Thoracic aorta (tissue), 2 donors: ENCODE measurements at places on chromosomes 4 and X.
A peak's percentile ranks its signal among the peaks of the same experiment; 100 is the strongest.

GRCh38 chrX:123223859-123224258 lies 39.8 kb downstream of the GRIA3 start:
- DNase-seq: no peak

DNA sequence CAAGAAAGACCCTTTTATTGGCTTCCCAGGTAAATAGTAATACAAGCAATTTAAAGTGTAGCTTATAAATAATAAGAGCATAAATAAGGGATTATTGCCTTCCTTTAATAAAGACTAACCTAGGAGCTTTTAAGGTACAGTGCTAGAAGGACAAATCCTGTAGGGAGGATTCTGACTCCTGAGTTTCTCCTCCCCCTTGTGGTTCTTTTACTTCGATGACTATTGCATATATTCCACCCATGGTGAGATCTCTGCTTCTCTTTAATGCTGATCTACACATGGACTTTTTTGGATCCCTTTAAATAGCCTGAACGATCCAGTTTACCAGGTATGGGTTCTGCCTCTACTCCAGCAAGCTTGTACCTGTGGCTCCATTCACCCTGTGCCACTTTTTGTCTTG lies 2.5 kb downstream of the GALNT7 start:
- DNase-seq: no peak

- DNase-seq: no peak
Observed at GRCh38 chr4:100366213-100366612, 151.6 kb downstream of the EMCN start.

GRCh38 chr4:180799798-180800197 lies 1443.4 kb upstream of the TENM3 start:
- DNase-seq: no peak

- DNase-seq: no peak
Observed at GRCh38 chr4:52982255-52982945, 120.3 kb downstream of the RASL11B start.

DNA sequence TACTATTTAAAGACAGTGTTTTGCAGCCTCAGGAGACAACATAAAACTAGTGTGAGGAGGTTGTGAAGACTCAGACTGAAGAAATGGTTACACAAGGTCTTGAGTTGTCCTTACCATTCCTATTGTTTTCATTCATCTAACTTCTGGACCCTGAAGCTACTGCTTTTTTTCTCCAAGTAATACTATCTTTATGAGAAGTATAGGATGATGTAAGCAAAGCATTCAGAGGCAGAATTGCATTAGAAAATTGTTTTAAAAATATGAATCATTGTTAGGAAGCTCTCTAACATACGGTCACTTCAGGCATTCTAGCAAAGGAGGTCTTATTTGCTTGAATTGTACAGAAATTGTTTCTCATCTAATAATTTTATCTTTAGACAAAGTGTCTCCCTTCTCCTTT lies 357.8 kb downstream of the TLL1 start:
- no peak for DNase-seq

GRCh38 chr4:185915817-185916216 lies 103.8 kb upstream of the SORBS2 start:
- DNase-seq: no peak

- DNase-seq: no peak
Observed at GRCh38 chr4:143351774-143352451, 15.2 kb downstream of the GAB1 start.

DNA sequence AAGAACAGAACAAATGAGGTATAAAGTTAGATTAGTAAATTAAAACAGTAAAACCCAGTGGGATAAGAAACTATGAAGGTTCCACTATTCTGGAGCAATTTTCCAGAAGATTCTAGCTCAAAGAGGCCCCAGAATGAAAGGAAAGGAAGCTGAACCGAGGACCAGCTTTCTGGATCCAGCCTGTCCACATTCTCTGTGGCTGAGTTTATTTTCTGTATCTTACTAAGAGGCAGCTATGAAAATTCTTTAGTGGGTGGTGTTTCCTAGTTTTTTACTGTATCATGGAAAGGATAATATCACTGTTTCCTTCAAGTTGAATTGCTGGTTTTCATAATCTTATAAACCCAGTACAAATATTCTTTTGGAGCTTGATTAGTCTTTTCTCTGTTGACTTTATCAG lies 11.8 kb downstream of the DAPP1 start:
- DNase-seq: no peak

GRCh38 chr4:109005523-109005922 lies 242.7 kb upstream of the ETNPPL start:
- no peak for DNase-seq

DNA sequence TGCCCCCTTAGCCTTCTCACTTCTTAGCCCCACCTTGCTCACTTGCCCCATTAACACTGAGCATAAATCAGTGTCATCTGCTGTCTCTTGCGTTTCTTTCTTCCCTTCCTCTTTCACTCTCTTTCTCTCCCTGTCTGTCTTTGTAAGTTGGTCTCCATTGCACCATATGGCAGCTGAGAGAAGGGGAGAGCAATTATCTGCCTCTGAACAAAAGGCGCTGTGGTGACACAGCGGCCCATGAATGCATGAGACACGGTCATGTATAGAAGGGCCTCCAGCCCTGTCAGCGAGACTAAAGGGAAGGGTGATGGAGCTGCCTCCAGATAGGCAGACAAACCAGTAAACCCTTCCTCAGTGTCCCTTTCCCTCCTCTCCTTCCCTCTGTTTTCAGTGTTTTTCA lies 88.8 kb upstream of the PCDH18 start:
- no peak for DNase-seq

DNA sequence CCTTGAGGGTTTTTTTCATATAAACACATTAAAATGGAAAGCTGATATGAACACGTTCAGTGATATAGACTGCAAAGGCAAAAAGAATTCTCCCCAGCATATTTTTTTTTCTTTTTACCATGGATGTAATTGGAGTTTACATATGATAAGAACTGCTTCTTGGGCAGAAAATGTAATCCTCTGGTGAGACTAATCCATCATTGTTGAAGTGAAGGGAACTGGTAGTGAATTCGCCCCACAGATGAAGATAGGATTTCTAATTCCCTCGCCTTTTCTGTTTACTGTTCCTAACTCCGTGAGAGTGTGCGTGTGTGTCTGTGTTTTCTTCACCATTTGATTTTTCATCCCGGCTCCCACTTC lies 88.9 kb downstream of the GPR143 start:
- no peak for DNase-seq

GRCh38 chr4:85393201-85393600 lies 81.7 kb upstream of the ARHGAP24 start:
- no peak for DNase-seq

- no peak for DNase-seq
Observed at GRCh38 chr4:7156761-7157488, 35.4 kb upstream of the SORCS2 start.

- no peak for DNase-seq
Observed at GRCh38 chr4:72971572-72971971, 97.9 kb downstream of the COX18 start.

DNA sequence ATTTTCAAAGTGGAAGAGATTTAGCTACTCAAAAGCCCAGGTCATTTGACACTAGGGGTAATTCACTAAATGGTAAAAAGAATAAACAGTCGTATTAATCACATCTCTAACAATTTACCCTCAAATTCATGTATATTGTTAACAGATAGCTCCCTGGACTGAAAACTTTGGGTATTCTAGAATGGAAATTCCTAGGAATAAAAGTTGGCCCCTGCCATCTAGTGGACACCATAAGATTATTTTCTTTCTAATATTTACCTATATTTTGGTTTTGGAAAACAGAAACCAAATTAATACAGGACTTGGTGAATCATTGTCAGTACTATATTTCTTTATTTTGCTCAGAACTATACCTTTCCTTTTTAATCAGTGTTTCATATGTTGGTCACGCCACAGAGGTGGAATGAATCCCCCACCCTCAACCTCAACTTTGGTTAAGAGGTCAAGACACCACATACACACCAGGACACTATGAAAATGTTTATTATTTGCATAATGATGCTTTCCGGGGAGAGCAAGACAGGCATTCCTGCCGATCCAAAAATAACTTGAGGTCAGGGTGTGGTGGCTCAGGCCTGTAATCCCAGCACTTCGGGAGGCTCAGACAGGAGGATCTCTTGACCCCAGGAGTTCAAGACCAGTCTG lies 96.2 kb upstream of the APOOL start:
- no peak for DNase-seq

DNA sequence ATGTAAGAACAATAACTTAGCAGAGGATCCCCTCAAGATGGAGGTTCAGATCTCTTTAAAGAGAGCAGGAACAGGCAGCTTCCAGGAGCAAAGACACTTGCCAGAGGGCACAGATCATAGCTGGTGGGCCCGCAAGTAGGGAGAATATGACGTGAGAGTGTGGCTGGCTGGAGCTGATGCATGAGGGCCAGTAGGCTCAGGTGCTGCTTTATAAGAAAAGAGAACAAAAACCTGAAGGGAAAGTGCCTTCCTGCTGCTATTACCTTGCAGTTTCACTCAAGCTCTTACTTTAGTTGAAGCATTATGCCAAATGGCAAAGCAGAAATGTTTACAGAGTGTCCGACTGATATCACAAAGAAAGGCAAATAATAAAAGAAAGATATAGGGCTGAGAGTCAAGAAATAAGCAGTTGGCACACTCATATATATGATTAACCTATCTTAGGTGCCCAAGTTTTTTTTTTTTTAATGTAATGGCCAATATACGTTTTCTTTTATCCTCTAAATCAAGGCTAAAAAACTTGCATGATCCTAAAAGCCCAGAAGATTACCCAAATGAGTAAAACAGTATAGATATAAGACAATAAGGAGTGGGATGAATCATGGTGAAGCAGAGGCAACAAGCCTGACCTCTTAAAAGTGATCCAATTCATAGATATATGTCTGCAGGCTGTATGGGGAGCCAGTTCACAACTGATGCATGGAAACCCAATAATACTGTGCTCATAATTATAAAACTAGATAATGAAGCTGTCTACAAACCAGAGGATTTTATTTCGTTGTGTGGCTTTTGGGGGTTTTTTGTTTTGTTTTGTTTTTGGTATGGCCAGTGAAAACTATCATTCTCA lies 12.6 kb downstream of the NR0B1 start:
- DNase-seq: no peak

DNA sequence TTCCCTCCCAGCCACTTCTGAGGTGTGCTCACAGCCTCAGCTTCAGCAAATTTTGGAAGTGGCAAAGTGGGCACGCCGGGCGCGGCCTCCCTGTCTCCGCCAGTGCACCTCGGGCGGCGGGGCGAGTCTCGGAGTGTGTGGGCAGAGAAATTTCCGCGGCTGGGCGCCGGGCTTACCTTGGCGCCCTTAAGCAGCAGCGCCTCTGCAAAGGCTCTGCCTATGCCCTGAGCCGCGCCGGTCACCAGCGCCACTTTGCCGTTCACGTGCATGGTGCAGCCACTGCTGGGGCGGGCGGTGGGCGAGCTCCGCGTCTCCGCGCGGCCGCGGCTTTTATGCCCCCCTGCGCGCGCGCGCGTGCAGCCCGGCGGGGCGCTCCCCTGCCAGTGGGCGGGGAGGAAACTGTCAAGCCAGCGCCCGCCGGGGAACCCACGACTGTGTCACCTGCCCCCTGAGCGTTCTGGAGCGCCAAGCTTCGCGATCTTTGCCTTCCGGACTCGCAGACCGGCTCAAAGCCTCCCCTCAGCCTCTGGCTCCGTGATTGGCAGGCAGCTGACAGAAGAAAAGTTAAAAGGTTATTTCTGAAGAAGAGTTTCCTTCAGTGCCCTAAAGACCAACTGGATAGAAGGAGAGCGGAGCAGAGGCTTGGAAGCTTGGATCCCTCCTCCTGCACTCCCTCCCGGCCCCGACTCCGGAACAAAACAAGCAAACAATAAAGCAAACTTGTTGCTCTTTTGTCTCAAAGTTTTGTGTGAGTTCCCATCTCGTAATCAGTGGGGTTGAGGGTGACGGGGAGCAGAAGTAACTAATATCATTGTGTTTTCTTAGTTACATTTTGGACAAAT lies at the start of gene HPGD:
HPGD (minus strand) TSS at position 306 of the 842 bp plus-strand sequence; CDS start at position 269, 37 bp downstream.
- no peak for DNase-seq

- DNase-seq: peak; percentile 17
Observed at GRCh38 chr4:169070071-169070894, 60.2 kb upstream of the CBR4 start.

GRCh38 chrX:33840176-33840575 lies 291.9 kb downstream of the FAM47A start:
- DNase-seq: no peak

GRCh38 chr4:172865531-172866127 lies 303.0 kb upstream of the GALNT7 start:
- DNase-seq: no peak

DNA sequence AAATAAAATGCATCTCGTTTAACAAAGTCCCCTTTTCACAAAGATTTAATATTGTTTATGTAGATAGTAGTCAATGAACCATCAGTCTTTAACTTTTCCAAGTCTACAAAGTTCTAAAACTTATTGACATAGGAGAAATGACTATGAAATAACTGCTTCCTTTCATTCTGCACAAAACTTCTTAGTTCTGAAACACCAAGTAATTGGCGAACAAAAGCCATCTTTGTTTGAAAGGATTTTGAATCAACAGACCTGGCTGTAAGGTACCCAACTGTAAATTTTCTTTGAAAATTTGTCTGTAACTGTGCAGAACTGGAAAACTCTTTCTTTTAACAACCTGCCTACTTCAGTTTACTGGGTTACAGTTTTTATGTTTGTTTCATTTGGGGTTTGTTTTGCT lies 25.9 kb downstream of the LEF1 start:
- no peak for DNase-seq

DNA sequence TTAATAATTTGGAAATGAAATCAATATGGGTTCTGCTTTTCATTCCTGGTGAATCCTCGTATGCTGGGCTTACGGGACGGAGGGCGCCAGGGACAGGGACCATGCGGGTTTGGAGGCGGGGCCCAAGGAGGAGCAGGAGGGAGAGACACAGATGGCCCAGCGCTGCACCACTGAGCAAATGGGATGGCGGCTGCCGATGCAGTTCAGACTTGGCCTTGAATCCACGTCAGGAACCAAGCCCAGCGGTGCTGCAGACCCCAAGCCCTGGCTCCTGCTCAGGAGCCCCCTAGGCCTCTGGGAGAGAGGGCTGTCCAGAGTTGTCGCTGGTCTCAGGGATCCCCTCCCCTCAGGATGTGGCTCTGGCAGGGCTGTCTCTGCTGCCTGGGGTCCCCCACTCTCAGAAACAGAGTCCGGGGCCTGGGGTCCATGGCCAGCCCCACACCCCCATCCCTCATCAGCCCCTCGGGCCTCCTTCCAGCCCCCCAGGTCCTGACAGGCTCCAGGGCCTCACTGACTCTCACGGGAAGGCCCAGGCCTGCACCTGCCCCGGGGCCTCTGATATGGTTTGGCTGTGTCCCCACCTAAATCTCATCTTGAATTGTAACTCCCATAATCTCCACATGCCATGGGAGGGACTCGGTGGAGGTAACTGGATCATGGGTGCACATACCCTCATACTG lies 75.2 kb downstream of the FAM53A start:
- no peak for DNase-seq

DNA sequence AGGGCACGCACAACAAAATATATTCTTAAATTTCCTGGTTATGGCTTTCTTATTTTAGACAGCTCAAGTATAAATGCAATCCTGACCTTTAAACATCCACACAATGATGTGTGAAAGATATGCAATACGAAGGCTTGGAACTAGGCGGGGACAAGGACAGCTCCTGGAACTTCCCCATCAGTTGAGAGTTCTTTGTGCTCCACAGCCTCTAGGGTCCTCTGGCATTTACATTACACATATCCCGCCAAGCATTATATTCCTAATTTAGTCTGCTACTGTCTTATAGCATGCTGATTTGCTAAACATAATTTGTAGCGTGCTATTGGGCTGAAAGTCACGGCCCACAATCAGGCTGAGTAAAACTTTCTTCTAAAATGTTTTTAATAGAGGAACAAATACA lies 74.4 kb downstream of the FTHL17 start:
- DNase-seq: no peak
